ENCODE measurements at places on chromosomes 6 and 20.

- DNase-seq, result no peak
Observed at GRCh38 chr6:97304701-97305100, 21.7 kb upstream of the MMS22L start.

GRCh38 chr20:46150943-46151342 lies 32.8 kb downstream of the CD40 start:
- no peak for DNase-seq

GRCh38 chr20:37317316-37317715 lies 27.9 kb downstream of the MANBAL start:
- no peak for DNase-seq

DNA sequence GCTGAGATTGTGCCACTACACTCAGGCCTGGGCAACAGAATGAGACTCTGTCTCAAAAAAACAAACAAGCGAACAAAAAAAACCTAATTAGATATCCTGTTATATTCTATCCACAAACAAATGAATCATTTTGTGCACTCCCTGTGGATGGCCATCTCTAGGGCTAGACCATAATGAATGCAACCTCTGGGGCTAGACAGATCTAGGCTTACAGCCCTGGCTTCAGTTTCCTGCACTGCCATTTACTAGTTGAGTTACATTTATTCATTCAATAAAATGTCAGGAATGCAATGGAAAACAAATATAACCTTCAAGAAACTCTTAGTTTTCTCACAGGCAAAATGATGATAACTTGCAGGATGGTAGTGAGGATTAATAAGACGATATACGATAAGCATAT lies 6.6 kb upstream of the RNF8 start:
- no peak for DNase-seq

- no peak for DNase-seq
Observed at GRCh38 chr6:111711476-111711875, 105.8 kb upstream of the TRAF3IP2 start.

Data from SW 1271 (cell line).